ENCODE measurements at places on chromosomes 11 and 22.

DNA sequence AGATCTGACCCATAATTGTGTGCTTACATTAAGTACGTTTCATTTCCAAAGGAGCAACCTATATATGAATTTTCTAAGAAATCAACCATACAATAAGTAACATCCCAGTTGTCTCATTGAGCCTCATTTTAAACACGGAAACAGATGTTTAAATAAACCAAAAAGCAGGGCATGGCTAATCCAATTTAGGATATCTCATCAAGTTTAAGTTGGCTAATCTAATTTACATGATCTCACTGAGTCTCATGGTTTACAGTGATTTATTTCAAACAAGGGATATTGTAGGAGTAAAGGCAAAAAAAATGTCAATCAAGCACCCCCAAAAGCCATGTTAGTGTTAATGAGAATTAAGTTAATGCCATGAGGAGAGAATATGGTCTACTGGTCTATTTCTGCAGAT is 499.8 kb upstream of the CCDC90B start:
- DNase-seq, result no peak

GRCh38 chr11:117914991-117915618 is 14.1 kb downstream of the TMPRSS13 start:
- DNase-seq, result no peak

GRCh38 chr11:11446967-11447366 is 93.9 kb upstream of the CSNK2A3 start:
- no peak for DNase-seq

DNA sequence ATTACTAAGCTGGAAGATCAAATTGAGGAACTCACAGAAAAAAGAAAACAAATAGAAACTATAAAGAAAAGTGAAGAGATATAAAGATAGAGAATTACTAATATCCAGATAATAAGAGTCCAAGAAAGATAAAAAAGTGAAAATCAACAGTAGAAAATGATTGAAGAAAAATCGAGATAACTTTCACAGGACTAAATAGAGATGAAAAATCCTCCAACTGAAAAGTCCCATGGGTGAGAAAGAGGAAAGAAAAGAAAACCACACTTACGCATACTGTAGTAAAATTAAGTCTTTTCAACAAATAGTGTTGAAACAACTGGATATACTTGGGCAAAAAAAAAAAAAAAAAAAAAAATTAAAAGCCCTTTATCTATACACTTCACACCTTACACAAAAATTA is 60.0 kb downstream of the ENTHD1 start:
- DNase-seq, result no peak

DNA sequence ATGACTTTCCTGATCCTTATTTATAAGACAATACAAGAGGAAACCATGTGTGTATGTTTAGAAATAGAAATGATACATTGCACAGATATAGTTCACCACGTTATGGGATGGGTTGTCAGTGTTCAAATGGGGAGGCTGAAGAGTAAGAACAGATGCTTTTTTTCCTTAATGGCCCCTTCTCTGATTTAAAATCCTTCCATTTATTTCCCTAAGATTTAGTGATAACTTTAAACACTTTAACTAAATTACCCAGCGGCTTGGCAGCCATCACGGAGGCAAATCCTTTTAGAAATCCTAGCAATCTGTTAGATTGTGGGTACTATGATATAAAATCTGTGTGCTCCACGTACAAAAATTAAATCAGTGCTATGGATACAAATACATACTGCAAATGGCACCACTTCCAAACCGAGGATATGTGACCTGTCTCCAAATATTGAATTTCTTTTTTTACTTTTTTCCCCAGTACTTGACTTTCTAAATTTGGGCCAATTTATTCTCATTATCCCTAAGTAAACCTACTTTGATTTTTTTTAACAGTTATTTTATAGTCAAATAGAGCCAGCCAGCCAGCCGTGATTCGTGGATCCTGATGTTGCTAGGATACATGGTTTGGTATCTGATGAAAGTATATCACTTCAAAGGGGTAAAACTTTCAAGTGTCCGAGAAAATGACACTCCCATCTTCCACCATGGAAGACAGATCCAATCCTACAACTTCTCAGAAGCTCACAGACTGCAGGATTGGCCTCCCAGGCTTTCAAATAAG is 46.1 kb downstream of the BDNF start:
- no peak for DNase-seq

GRCh38 chr11:7467652-7468051 is 17.7 kb upstream of the OLFML1 start:
- no peak for DNase-seq

GRCh38 chr11:119318240-119319135 is 1.6 kb upstream of the MCAM start:
- peak; percentile 51 for DNase-seq

GRCh38 chr22:48449466-48450187 is 1378.0 kb downstream of the BRD1 start:
- DNase-seq, result no peak

- DNase-seq, result no peak
These were observed 605.7 kb downstream of the INSC start for GRCh38 chr11:15720460-15720859.

DNA sequence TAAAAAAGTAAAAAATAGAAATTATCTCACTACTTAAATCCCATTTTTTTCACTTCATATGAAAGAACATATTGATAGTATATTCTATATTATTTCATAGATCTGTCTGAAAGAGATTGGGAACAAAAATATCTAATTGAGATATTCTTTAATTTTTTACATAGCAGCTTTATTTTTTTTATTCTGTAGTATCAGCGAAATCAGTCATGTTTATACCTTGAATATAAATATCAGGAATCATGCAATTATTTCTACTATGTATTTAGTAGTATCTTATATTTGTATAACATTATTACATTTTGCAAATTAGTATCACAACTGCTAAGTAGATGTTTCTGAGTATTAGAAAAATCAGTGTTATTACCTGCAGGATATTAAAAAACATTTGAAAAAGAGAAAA is 20.4 kb downstream of the C11orf54 start:
- no peak for DNase-seq

DNA sequence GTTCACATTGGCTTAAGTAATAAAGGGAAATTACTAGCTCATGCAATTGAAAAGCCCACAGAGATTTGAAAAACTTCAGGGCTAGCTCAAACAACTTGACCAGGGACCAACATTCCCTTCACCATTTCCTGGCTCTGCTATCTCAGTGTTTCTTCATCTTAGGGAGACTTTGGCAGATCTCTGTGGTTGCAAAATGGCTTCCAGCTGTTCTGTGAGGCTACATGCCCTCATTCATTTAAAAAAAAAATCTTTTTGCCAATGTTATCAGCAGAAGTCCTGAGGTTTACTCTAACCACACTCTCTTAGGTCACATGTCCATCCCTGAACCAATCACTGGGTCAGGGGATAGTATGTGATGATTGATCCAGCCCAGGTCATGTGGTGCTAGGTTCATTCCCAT is 13.9 kb upstream of the RASSF10 start:
- no peak for DNase-seq

DNA sequence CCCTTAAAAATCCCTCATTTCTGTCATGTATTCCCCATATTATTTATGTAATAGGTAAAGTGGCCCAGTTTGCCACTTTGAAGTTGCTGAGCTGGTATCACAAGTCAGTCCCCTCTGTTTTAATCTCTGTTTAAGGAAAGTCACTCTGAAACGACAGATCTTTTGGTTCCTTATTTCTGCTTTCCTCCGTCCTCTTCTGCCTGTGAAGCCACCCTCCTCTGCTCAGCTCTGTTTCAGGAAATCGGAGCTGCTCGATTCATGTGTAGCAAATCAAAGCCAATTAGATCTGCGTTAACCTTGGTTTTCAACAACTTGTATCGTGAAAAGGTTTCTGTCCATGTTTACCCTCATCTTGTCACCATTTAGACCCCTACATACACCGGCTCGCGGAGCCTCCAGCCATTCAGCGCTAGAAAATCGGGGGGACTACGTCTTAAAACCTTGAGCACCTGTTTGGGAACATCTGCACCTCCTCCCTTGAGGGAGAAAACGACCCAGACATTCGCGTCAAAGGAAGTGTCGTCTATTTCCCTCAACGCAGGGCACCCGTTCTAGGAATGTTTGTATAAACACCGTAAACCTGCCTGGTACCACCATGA is 576 bp upstream of the SC5D start:
- no peak for DNase-seq

- peak; percentile 20 for DNase-seq
These were observed 7.2 kb downstream of the TMEM86A start for GRCh38 chr11:18705651-18706281.

- no peak for DNase-seq
These were observed 42.6 kb downstream of the NEU3 start for GRCh38 chr11:75031224-75031753.

GRCh38 chr22:29136782-29137700 is 64.2 kb downstream of the KREMEN1 start:
- DNase-seq, result no peak

- peak; percentile 4 for DNase-seq
These were observed 22.2 kb upstream of the UBASH3B start for GRCh38 chr11:122633219-122633829.

- DNase-seq, result no peak
These were observed 61.8 kb downstream of the PIK3C2A start for GRCh38 chr11:17145972-17146371.

DNA sequence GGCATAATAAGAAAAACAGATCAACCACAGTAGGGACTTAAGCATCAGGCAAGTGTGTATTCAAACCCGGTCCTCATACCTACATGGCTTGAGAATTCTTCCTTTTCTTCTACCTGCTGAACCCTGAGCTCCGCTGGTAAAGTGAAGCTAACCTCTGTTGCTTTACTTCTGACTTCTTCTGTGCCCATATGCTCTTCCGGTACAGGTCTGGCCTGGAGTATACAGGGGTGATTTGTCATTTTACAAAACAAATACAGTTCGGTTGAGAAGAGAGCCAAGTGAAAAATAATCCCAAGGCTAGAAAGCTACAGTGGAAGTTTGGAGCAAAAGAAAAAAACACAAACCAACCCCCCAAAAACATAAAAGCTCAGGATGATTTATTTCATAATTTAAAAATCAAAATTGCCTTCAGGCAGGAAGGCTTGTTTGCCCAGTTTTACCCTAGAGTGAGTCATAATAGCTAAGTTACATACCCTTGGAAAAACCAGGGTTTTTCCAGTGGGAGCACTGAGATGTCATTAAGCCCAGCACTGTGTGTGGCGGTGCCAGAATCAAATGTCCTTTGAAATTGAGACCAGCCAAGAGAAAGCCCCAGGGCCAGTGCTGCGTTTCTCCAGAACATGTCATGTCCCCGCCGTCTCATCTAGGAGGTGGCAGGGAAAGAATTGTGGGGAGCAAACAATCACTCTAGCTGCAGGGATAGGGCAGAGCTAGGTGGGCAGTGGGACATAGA is 305.5 kb upstream of the ISX start:
- DNase-seq, result no peak

DNA sequence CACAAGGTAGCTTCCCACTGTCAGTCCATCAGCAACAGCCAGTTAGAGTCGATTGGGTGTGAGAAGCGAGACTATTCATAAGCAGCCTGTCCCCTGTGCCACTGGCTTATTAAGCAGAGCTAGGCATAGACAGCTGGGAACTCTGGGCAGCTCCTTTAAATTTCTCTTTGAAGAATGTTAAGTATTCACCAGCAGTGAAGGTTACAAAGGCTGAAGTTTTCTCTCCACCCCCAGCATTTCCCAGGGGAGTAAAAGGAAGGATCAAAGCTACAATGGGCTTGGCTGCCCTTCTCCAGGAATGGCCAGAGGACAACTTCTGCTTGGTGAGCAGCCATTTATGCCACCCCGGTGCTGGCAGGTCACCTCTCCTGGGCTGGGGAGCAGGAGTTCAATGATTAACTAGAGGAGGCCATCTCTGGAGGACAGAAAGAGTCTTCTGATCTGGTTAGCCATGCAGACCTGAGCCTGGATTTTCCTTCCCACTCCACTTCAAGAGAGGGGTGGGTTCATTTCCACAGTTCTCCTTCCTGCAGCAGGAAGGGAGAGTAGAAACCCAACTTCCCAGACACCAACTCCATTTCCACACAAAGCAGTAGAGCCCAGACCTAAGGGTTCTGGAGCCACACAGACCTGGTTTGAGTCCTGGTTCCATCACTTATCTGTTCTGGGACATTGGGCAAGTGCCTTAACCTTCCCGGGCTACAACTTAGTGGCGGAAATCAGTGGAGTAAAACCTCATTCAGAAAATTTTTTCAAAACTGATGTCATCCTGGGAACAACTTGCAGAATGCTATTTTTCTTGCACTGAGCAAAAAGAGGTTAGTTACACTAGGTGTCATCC is 22.6 kb downstream of the POU2AF3 start:
- no peak for DNase-seq

DNA sequence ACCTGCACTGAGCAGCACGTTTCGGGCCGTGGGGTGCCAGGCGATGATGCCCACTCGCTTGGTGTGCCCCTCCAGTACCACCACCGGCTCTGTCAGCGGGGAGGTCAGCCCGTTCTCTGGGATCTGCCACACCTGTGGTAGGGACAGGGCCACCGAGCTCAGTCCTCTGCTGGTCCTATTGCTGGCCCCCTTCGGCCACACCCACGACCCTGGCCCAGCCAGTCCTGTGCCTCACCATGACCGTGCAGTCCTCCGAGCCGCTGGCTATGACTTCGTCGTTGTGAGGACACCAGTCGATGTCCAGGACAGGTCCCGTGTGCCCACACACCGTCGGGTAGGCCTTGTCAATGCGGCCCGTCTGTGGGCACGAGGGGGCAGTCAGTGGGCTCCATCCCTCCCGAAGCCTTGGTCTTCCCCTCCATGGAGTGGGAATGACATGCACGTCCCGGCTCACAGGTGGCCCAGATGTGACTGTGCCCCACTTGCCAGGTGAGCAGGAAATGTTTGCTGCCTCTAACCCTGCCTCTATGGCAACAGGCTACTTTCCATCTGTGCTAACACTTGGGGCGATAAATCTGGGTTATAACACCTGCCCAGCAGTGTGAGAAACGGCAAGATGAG is 1.4 kb downstream of the CORO1B start:
- no peak for DNase-seq

- DNase-seq, result no peak
These were observed 143.4 kb downstream of the TBC1D22A start for GRCh38 chr22:46905834-46906233.

- DNase-seq, result peak; percentile 62
These were observed 39.0 kb upstream of the ADA2 start for GRCh38 chr22:17258015-17258787.

DNA sequence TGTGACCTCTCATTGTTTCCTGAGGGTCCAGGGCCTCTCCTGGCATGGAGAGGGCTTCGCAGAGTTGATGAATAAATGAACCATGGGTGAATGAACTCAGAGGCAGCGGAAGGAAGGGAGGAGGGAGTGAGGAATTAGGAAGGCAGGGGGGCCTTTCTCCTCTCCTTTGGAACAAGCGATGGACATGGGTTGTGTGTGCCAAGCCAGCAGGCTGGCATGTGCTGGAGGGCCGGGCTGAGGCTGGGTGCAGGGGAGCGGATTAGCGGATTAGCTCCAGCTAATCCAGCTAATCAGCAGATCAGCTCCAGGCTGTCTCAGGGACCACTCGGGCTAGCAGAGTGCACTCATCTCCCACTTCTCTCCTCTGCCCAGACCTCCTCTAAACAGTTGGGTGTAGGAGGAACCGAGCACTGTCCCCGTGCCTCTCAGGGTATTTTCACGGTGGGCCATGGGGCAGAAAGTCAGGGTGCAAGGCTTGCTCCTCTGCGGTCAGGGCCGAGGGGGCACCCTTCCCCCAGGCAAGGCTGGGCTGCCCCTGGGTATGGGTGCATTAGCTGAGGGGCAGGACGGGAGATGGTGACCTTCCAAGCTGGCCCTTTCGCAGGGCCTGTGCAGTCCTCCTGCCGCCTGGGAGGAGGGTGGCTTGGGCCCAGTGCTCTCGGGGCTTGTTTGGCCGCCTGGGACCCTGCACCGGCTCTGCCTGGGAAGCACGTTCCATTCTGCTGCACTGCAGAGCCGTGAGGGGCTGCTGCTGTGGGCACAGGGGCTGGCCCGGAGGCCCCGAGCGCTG is 120.3 kb upstream of the B3GAT1 start:
- DNase-seq, result no peak

GRCh38 chr11:74694136-74694930 is 36.9 kb downstream of the CHRDL2 start:
- DNase-seq, result no peak
